ENCODE measurements at places on chromosomes 3 and 15.

DNA sequence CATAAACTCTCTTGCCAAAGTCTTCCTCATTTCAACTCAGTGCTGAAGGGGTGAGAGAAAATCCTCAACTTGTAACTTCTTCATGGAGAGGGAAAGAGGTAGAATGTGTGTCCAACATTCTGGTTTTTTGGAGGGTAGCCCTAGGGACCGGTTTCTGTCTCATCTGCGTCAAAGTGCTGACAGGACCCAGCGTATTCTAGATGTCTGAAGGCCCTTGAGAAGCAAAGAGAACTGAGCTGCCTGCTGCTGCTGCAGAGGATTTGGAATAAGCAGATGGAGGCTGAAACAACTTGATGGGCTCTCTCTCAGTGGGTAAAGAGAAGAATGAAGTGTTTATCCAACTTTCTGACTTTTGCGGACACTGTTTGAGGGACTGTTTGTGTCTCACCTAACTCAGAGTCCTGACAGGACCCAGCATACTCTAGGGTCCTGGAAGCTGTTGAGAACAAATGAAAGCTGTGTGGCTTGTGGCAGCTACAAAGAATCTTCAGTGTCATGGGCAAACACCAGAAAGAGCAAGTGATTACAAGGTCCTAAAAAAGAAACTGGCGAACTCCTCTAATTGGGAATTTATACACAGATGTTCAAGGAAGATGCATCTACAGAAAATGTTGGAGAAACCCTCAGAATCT is 174.4 kb downstream of the SI start:
- DNase-seq, result no peak

DNA sequence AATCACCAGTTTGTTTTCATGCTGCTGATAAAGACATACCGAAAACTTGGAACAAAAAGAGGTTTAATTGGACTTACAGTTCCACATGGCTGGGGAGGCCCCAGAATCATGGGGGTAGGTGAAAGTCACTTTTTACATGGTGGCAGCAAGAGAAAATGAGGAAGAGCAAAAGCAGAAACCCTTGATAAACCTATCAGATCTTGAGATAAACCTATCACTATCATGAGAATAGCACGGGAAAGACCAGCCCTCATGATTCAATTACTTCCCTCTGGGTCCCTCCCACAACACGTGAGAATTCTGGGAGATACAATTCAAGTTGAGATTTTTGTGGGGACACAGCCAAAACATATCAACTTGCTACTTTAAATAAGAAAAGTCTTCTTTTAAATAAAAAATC is 28.9 kb downstream of the CD200R1L start:
- DNase-seq, result no peak

GRCh38 chr15:38758043-38758442 is 193.4 kb upstream of the RASGRP1 start:
- DNase-seq, result peak; percentile 23

DNA sequence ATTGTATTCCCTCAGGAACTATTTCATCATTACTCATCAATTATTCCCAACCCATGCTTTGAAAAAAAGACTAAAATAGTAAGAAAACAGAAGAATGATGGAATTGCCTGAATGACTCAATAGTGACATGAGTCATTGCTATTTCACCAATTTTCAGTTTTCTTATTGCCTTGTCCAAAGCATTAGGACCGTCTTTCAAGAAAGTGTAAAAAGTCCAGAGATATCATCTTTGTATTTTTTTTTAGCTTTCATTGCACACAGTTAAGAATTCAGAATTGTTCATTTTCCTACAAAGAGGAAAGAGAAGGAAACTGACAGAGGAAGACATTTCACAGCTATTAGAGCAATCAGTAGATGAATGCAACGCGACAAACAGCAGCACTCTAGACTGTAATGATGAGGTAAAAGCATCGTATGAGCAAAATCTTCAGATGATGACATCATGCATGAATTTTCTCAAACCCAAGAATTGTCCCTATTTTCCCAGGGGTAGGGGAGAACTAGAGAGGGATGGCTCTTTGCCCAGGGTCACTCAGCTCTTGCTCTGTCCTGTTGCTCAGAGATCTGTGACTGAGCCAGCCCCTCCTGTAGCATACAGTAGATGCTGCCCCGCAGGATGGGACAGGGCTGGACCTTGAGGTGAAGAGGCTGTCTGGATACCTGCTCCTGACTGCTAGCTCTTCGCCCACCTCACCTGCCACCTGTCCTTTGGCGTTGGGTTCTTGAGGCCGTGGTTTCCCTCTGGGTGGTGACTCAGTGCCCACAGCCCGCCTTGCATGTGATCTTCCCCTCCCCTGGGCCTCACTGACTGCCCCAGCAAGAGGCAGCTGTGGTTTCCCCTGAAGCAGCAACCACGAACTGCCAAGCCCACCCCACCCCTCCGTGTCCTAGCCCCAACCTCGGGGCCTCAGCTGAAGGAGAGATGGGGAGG is 84.8 kb downstream of the PPCDC start:
- DNase-seq, result peak; percentile 89

GRCh38 chr15:54131410-54131809 is 153.2 kb downstream of the UNC13C start:
- DNase-seq, result no peak

DNA sequence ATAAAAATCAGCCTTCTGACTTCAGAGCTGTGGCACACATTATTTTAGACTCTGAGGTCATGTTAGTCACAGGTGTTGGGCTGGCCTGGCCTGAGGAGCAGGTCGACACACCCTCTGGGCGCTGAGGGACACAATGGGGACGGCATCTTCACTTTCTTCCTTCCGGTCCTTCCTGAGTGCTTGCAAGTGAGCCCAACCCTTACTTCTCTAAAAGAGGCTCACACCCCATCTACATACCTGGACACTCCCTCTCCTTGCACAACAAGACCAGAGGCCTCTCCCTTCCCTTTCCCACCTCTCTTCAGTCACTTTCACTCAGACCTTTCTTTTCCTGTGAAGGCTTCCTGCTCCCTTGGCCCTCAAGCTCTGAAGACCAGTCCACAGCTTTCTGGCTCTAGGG is 85.4 kb downstream of the XXYLT1 start:
- DNase-seq, result peak; percentile 78

DNA sequence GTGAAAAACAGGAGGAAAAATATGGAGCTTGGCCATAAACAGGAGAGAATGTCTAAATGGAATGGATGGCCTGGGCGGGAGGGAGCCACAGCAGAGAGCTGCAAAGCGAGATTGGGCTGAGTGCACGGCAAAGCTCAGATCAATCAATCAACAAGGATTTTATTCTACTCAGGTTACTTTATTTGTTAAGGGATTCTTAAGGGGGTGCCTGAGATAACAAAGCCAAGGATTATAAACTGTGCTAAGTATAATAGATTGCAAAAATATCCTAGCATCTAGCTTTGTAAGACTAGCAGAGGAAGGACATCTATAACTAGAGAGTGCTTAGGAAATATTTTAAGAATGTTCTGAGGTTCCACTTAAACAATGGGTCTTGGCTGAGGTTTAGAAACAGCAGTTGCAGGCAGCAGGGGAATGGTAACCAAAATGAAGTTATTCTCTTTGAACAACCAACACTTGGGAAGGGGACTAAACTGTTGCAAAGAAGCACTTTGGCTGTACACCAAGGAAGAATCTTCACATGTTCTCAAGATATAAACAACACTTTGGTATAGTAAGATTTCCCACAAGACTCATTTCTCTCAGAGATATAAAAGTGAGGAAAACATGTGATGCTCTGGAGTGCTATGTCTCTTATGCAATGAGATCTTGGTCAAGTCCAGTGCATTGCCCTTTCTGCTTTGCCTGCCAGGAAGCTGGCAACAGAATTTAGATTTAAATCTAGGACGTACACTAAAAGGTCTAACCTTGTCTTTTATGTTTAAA is 35.5 kb downstream of the TMEM212 start:
- peak; percentile 25 for DNase-seq

DNA sequence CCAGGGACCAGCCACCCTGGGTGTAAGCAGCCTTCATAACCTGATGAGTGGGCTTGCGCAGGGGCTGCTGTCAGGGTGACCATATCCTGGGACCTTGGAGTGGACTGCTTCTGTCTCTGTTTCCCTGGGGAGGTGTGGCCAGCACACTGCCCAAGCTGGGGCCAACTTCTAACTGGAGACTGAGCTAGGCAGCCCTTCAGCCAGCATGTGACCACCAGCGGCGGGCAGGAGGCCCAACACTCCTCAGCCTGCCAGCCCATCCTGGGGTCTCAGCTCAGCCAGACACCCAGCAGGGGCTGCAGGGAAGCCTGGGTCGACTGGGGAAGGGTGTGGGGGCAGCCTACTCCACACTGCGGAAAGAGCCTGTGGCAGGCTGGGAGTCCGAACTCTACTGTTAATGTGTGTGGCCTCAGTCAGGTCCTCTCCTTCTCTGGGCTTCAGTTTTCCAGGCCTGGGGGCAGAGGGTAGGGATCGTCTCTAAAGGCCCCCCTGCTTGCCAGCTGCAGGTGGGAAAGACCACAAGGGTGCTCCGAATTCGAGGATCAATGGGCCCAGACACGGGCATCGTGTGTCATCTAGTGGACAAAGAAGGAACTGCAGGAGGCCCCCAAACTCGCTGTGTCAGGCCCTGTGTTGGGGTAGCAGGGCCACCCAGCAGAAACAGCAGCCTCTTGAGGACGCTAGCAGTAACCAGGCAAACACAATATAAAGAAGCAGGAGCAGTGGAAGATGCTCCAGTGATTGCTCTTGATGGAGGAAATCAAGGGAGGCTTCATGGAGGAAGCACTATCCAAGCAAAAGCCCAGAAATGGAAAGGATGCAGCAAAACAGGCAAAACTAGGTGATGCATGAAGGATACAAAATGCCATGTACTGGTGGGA is 2.0 kb upstream of the SEMA3G start:
- DNase-seq, result peak; percentile 68

DNA sequence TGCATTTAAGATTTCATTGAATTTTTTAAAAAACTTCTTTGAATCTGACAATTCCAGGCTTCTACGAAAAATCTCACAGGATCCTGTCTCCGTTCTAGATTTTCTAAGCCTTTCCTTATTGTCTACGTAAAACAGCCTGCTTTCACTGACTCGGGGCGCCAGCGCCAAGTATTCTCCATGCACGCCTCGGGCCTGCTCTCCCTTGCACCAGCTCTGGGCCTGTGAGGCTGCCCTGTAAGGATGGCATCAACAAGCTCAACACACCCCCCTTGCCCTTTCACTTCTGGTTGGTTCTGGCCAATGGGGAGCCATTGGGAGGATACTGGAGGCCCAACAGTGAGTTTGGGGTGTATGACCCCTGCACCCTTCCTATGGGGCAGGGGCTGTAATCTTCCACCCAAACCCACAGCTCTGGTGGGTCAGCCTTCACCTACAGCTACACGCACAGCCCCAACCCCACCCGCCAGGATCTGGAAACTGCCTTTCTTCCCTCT is 47.8 kb downstream of the SLC41A3 start:
- no peak for DNase-seq

DNA sequence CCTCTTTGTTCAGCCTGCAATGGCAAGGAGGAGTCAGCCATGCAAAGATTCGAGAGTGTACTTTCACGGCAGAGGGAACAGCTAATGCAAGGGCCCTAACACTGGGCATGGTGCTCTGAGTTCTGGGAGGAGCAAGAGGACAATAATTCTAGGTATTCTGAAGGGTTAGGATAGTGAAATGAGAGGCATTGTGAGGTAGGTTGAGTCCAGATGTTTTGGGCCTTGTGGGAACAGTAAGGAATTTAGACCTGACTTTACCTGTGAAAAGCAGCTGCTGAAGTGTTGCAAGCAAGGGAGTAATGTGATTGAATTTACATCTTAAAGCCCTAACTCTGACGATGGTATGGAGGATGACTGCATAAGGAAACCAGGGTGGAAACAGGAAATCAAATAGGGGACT is 211.6 kb downstream of the CNTN3 start:
- no peak for DNase-seq

DNA sequence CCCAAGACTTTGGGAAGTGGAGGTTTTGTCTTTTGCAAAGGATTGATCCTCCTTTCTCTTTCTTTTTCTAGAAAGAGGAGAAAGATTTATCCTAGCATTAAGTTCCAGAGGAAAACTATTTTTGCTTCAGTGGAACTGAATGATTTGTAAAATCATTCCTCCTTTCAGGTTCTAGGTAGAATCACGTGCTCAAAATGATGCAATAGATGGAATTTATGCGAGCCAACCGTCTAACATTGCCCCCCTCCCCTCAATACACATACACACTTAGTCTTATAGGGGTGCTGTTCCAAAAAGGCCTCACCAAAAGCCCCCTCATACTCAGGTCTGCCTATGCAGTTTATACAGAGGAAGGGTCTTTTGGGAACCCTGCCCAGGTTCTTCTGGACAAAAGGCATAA is 85.3 kb downstream of the AQP9 start:
- DNase-seq, result no peak

- DNase-seq, result no peak
Measured at GRCh38 chr3:57350271-57350670, 57.8 kb upstream of the ASB14 start.

GRCh38 chr15:61188168-61188567 is 40.9 kb downstream of the RORA start:
- no peak for DNase-seq

GRCh38 chr3:141237701-141238521 is 6.3 kb downstream of the PXYLP1 start:
- DNase-seq, result no peak

GRCh38 chr3:168325684-168326083 is 230.0 kb upstream of the GOLIM4 start:
- no peak for DNase-seq

DNA sequence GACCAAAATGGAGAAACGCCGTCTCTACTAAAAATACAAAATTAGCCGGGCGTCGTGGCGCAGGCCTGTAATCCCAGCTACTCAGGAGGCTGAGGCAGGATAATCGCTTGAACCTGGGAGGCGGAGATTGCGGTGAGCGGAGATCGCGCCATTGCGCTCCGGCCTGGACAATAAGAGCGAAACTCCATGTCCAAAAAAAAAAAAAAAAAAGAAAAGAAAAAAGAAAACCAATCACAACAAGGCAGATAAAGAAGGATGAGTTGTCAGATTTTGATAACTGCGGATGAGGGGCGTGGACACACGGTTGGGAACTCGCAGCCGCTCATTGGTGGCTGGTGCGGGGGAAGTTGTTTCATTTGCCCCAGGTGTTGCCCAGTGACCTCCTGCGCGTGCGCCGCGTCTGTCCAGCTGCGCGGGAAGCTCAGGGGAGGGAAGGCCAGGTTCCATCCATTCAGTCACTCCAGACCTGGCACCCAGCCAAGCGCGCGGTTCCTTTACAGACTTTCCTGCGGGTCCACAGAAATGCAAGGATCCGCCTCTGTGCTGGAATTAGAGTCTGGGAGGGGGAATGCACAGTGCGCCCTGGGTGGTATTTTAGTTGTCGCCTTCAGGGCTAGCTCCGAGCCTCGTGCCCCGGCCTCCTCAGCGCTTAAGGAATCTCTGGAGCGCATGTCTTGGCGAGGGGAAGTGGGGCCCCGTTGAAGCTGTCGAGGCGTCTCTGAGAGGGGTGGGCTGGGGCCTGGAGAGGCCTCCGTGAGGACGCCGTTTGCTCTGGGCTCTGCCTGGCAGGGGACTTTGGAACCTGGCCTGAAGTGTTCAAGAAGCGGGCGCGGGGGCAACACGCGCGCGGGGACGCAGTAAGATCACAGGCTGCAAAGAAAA is 708 bp upstream of the GCHFR start:
- DNase-seq, result peak; percentile 70

- no peak for DNase-seq
Measured at GRCh38 chr3:160125258-160125657, 100.0 kb upstream of the C3orf80 start.

- DNase-seq, result no peak
Measured at GRCh38 chr15:50138391-50138790, 19.4 kb upstream of the ATP8B4 start.

Data from MCF 10A (cell line).